ENCODE measurements at places on chromosomes 5 and 9.

DNA sequence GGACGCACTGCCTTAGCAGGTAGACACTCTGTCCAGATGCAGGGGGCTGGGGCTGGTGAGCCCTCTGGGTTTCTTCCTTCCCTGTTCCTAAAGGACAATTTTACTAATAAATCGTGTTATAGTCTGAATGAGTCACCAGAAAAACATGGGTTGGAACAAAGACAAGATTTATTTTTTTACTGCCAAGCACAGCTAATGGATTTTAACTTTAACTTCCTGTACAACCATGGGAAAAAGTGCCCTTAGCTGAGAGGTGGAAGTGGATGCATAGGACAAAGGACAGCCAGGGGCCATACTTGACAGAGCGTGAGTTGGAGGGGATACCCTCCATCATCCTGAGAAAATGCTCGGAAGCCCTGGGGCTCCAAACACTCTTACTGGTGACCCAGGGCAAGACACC lies 300.7 kb downstream of the MSX2 start:
- no peak for DNase-seq

- no peak for DNase-seq
These were observed 395.6 kb downstream of the DMAC1 start for GRCh38 chr9:7403839-7404487.

DNA sequence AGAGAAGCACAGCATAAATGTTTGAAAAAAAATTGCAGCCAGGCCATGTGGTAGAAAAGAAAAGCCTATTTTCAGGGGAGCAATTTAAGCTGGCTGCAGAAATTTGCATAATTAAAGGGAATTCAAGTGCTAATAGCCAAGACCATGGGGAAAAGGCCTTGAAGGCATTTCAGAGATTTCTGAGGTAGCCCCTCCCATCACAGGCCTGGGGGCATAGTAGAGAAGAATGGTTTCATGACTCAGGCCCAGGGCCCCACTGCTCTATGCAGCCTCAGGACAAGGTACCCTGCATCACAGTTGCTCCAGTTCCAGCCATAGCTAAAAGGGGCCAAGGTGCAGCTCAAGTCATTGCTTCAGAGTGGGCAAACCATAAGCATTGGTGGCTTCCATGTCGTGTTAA lies 1416.0 kb downstream of the EFNA5 start:
- DNase-seq = no peak

DNA sequence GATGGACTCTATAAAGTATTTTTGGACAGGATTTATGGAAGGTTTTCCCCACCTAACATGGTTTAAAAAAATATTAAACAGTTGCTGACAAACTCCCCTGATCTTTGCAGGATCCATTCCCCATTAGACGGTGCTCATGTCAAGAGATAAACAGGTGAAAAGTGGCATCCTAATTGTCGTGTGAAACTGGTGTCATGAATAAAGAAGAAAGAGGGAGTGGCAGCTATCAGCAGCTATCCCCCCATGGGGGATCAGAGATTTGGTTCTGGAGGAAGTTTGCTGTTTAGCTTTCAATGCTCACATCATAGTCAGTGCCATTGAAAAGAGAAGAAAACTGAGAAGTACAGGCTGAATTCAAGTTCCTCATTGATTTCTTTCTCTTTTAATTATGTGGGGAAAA lies 329.3 kb upstream of the BRINP1 start:
- DNase-seq = no peak

- no peak for DNase-seq
These were observed 23.4 kb downstream of the SH3TC2 start for GRCh38 chr5:149039506-149039905.

GRCh38 chr9:108282872-108283271 lies 572.9 kb downstream of the ACTL7B start:
- no peak for DNase-seq

GRCh38 chr5:90944116-90944515 lies 385.5 kb downstream of the ADGRV1 start:
- no peak for DNase-seq

DNA sequence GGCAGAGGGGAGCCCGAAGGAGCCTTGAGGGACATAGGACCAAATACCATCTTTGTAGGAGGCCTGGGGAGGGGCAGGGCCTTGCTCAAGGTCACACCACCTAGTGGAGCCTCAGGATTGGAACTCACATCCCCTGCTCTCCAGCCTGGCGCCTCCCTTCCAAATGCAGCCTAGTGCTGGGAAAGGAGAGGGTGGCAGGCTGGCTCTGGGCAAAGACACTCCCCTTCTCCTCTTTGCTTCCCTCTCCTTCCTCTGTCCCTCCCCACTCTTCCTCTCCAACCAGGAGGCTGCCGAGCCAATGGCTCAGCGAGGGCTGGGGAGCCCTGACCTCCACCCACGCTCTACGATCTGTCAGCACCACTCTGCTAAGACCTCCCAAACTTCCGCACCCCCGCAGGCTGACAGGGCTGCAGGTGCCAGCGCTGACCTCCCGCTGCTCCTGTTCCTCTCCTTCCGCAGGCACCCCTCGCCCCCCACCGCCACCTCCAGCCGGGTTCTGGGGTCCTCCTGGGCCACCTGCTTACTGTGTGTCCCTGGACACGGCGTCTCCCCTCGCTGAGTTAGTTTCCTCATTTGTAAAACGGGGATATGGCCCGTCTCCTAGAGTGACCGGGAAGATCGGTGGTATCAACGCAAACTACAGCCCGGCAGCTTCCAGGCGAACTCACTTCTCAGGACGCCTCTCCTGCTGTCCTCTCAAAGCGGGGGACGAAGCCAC lies 52.9 kb downstream of the C9orf50 start:
- DNase-seq = no peak

GRCh38 chr5:115516372-115516771 lies 28.2 kb downstream of the FEM1C start:
- DNase-seq = no peak

DNA sequence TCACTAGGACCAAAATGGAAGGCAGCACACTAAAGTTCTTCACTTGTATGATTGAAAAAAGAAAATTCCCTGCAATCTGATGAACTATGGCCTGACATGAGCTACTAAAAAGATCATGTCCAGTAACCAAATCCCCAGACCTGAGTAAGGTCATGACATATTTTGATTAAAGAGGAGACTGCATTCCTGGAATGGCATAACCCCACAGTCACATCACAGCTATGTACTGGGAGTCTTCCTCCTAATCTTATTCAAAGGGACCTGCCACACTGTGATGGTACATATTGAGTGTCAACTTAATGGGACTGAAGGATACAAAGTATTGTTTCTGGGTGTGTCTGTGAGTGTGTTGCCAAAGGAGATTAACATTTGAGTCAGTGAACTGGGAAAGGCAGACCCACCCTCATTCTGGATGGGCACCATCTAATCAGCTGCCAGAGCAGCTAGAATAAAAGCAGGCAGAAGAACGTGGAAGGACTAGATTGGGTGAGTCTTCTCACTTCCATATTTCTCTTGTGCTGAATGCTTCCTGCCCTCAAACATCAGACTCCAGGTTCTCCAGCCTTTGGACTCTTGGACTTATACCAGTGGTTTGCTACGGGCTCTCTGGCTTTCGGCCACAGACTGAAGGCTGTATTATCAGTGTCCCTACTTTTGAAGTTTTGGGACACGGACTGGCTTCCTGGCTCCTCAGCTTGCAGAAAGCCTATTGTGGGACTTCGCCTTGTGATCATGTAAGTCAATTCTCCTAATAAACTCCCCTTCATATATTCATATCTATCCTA lies 345.0 kb downstream of the TMEM38B start:
- DNase-seq = no peak

DNA sequence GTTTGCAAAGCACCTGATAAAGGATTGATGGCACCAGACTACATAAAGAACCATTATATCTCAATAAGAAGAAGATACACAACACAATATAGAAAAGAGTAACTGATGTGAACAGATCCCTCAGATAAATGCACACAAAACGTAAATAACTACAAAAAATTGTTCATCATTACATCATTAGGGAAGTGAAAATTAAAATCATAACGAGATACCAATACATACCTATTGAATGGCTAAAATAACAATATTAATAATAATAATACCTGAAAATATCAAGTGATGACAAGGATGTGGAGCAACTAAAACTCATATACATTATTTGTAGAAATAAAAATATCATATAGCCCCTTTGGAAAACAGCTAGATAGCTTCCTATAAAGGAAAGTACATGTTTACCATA lies 469.5 kb downstream of the DMRTA1 start:
- DNase-seq = no peak

DNA sequence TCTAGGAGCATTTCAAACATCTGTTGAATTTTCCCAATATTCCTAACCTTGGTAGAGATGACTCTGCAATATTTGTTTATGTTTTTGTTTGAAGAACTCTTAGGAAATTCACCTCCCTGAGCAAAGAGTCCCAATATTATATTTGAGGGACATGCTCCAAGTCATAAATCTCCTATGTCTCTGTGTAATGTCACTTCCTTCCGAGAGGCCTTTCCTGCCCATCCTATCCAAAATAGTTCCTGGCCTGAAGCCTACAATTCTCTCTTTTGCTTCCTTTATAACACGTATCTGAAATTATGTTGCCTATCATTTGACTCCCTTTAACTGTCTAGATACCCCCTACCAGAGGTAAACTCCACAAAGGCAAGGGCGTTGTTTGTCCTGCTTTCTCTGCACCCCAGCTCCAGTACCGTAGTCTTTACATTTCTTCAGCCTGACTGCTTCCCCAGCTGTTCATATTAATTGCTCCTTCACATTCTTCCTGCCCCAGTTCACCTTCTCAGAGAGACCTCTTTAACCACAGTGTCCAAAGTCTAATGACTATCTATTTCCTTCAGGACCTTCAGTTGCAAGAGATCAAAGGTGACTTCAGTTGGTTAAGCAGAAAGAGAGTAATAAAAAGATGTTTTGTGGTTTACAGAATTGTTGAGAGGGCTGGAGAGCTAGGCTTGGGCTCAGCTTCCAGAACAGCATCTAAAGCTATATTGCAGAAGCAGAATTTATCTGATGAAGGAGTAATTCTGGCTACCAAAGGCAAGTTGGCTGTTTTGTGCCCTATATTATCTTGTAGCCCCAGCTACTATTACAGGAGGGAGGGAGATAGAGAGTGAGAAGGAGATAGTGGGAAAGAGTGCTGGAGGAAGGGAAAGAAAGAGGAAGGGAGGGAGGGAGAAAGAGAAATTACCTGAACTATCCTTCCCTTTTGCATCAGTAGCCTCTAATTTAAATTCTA lies 109.3 kb upstream of the TMEM161B start:
- DNase-seq = no peak

DNA sequence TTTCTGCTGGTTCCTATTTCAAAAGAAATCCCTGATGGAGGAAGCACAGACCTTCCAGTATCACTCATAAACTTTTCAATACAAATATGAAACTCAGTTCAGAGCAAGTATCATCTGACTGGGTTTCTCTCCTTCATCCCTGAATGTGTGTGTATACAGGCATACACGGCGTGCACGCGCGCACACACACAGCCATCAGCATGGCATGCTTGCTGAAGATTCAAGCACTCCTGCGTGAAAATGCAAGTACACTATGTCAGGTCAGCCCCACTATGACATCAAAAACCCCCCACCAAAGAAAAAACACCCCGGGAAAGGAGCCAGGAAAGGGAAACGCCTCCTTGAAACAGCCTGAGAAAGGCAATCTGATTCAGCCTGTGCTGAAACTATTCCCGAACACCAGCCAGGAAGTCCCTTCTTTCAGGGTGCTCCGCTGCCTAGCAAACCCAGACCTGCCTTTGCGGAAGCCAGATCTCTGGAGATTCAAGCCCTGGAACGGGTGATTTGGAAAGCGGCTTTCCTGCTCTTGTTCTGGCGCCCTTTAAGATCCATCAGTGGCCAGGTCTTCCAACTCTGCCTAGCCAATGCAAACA lies 831 bp downstream of the KLHL3 start:
- no peak for DNase-seq

GRCh38 chr9:33161589-33162132 lies 5.5 kb downstream of the B4GALT1 start:
- DNase-seq = no peak

All from NCI-H1048 (cell line).